ENCODE measurements at places on chromosomes 7 and 10.

- no peaks in the 10 kb centered on the region for H3K36me3 ChIP-seq
- no peaks in the 10 kb centered on the region for H3K4me1 ChIP-seq
- H3K27me3 ChIP-seq = no peaks in the 10 kb centered on the region
- no peak for DNase-seq
Observed at GRCh38 chr7:115417662-115418061, 495.8 kb downstream of the MDFIC start.

- DNase-seq = no peak
- peaks cover 49% of the 10 kb centered on the region for H3K4me1 ChIP-seq
- peak overlapping the region; percentile 97 for H3K27ac ChIP-seq
- peak overlapping the region; percentile 94 for H3K4me3 ChIP-seq
- no peaks in the 10 kb centered on the region for H3K27me3 ChIP-seq
- H3K36me3 ChIP-seq = peaks cover 58% of the 10 kb centered on the region
Observed at GRCh38 chr7:100221767-100222444, 2.2 kb downstream of the PVRIG start.

DNA sequence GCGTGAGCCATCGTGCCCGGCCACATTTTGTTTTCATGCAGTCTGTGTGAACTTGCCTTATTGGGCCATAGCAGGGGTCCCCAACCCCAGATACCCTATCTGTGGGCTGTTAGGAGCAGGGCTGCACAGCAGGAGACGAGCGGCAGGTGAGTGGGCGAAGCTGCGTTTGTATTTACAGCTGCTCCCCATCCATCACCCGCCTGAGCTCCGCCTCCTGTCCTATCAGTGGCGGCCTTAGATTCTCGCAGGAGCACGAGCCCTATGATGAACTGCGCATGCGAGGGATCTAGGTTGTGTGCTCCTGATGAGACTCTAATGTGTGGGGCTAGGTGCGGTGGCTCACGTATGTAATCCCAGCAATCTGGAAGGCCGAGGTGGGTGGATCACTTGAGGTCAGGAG is 293.9 kb downstream of the CAMK1D start:
- H3K27ac ChIP-seq = no peak overlapping the region
- peaks cover 24% of the 10 kb centered on the region for H3K4me1 ChIP-seq
- no peak overlapping the region for H3K4me3 ChIP-seq
- no peaks in the 10 kb centered on the region for H3K36me3 ChIP-seq
- no peak for DNase-seq

GRCh38 chr7:101365956-101366355 is 3.3 kb downstream of the COL26A1 start:
- H3K27ac ChIP-seq = no peak overlapping the region
- no peak overlapping the region for H3K4me3 ChIP-seq
- peaks cover 19% of the 10 kb centered on the region for H3K4me1 ChIP-seq

DNA sequence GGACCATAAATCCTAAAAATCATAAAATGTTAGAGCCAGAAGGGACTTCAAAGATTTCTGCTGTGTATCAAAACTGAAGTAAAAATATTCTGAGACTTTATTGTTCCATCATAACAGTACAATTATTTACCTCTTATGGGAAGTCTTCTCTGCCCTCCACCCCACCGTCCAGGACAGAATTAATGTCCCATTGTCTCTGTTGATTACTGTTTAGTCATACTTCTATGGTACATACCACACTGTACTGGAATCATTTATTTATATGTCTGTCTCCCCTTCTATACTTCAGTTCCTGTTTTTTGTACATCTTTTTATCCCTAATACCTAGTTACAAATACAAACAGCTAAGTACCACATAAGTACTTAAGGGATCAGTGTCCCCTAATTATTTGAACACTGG is 91.4 kb upstream of the CAPZA2 start:
- no peak overlapping the region for H3K27ac ChIP-seq
- no peaks in the 10 kb centered on the region for H3K36me3 ChIP-seq
- no peak for DNase-seq
- H3K4me3 ChIP-seq = no peak overlapping the region

DNA sequence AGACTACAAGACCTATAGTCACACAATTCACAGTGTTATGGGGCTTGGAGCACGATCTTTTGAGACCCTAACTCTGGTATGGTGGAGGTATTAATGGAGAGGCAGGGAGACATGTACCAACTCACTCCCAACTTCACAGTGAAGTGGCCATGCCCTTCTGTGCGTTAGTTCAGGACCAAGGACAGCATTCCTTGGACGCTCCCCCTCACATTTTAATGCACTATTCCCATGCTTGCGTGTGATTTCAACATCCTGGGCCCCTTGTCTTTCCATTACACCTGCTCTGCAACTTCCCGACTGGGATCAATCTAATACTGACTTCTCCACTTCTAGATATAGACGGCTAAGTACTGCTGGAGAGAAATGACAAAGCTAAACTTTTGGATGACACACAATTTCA is 72.7 kb downstream of the PLCE1 start:
- DNase-seq = no peak
- H3K4me3 ChIP-seq = no peak overlapping the region
- no peaks in the 10 kb centered on the region for H3K36me3 ChIP-seq
- no peaks in the 10 kb centered on the region for H3K27me3 ChIP-seq
- H3K27ac ChIP-seq = no peak overlapping the region

DNA sequence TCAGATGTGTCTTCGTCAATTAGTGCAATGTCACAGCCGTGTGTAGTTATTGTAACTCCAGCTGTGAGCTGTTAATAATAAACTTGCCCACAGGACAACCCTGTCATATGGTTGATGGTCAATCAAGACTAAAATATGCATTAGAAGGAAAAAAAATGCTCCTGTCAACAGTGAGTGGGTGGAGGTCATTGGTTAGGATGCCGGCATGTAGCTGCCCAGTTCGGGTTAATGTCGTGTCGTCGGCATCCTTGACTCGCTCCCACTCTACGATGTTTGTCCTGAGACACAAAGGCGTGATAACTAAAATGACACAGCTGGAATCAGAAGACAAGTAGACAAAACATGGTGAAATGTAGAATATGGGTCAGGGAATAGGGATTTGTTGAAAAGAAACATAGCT is 442.8 kb upstream of the NPVF start:
- H3K36me3 ChIP-seq = no peaks in the 10 kb centered on the region
- no peak overlapping the region for H3K4me3 ChIP-seq

GRCh38 chr7:95886501-95887090 is 114.2 kb downstream of the DYNC1I1 start:
- no peaks in the 10 kb centered on the region for H3K36me3 ChIP-seq
- no peak overlapping the region for H3K4me3 ChIP-seq
- no peak for DNase-seq

- peaks cover 11% of the 10 kb centered on the region for H3K36me3 ChIP-seq
- H3K27ac ChIP-seq = peak overlapping the region; percentile 91
- H3K4me1 ChIP-seq = peaks cover 54% of the 10 kb centered on the region
Observed at GRCh38 chr10:119209035-119209735, 1.8 kb downstream of the GRK5 start.

All from activated T-helper 2 cell treated with anti-CD3 and anti-CD28 coated beads, Interferon-gamma antibody, Interleukin-2, Interleukin-4, amounts not matched to agents 10 μg/mL and 5 μg/mL and 100 μg/mL, durations not matched to agents 14 hours and 24 hours and 36 hours (primary cell).